ENCODE measurements at places on chromosomes 4 and X. TPM values are rescaled to one million over a fixed set of nuclear protein-coding genes. Genes with fewer than 3 reads are reported as not detected.

DNA sequence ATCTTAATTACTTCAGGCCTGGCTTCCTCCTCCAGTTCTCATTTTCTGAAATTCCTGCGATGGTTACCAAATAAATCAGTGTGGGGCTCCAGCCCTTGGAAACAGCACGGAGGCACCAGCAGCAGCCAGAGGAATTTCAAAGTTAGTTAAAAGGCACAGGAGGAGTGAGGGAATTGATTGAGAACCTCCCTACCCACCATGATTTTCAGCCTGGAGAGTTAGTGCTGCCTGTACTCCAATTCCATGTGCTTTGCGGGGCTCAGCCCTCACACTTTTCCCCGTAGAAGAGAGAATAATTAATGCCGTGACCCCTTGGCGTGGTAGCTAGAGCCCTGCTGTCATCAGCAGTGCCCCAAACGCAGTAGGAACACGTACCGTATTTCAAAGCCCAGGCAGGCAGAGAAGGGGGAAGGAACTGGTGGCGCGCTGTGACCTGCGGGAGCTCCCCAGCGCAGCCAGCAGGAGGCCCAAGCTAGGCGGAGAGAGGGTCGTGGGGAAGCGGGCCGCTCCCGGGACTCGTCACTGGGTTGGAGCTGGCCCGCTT, 84.0 kb upstream of the IGFBP7 start:
- no peak for DNase-seq

DNA sequence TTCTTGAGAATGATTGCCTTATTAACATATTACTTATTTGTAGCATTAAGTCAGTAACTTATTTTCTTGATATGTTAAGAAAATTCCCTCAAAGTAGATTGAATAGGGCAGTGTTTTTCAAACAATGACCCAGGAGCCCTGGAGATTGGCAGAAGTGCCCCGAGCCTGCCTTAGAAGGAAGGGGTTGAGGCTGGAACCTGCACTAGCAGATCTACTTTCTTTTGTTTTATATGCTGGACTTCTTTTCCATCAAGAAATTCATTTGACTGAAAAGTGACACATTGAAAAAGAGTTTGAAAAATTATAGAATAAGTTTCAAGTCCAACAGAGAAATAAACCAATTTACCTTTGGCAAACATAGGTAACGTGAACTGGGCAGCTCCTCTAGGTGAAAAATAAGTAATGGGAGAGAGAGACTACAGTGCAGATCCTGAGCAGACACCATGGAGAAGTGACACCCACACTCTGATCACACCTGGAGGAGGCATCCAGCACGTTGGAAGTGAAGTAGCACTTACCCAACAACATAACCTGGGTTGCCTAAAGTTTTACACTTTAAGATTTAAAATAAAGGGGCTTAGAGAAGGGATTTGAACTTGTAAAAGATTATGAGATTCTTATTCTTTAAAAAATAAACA, 18.6 kb downstream of the ARSJ start:
- no peak for DNase-seq

DNA sequence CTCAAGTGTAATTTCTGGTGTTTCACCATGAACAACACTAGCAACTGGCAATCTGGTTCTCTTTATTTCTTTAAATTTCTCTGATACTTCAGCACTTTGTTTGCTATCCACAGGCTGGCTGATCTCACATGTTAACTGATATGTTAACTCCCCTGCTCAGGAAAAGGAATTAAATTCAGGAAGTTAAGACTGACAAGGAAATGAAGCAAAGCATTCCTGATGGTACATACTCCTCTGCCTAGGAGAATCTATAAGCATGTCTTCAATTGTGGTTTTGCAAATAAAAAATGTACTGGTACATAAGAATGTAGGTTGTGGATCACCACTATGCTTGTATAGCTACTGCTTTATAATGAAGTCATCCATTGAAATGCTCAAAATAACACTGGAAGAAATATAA, 1119.2 kb upstream of the INTU start:
- DNase-seq, result no peak

- DNase-seq, result no peak
These were observed 10.1 kb downstream of the FGFRL1 start for GRCh38 chr4:1021386-1022050.

GRCh38 chrX:95703696-95704095, 980.9 kb upstream of the DIAPH2 start:
- no peak for DNase-seq

COL4A5 gene
- 296 TPM for total RNA-seq

DNA sequence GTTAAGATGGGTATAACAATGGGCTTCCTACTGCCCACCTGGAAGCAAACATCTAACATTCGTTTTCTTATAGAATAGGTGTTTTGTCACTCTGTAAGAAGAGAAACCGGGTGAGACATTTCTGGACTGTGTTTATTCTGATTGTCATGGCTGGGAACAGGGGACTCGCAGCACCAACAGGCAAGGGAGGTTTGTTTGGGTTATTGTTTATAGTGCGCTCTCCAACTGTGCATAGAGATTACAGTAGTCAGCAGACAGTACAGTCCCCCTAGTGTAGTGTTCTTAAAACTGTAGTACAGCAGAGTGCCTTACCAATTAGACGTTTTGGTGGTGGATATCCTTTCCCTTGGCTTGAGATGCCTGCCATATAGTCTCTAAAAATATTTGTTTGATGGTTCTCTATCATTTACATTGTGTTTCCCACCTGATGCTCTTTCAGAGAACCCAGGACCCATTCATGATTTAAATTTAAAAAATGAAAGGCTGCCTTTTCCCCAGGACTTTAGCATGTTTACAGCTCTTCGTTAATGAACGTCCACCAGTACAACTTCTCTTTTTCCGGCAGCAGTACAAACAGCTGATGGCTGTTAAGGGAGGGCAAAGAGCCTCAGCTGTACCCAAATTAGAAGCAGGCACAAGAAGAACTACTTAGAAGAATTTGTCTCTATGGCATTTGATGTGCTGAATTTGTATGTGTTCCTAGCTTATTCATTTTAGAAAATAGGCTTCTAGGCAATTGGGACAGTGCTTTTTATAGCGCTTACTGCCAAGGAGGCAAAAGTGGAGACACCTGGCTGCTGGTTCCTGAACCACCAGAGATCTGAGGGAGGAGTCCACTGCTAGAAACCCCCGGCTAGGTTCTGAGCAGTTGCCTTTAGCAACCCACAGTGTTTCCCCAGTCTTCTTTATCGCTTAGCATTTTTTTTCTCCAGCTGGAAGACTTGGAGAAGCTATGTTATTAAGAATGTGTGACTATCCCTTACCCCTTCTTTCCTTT, 1.0 kb upstream of the RNF150 start:
- no peak for DNase-seq

DNA sequence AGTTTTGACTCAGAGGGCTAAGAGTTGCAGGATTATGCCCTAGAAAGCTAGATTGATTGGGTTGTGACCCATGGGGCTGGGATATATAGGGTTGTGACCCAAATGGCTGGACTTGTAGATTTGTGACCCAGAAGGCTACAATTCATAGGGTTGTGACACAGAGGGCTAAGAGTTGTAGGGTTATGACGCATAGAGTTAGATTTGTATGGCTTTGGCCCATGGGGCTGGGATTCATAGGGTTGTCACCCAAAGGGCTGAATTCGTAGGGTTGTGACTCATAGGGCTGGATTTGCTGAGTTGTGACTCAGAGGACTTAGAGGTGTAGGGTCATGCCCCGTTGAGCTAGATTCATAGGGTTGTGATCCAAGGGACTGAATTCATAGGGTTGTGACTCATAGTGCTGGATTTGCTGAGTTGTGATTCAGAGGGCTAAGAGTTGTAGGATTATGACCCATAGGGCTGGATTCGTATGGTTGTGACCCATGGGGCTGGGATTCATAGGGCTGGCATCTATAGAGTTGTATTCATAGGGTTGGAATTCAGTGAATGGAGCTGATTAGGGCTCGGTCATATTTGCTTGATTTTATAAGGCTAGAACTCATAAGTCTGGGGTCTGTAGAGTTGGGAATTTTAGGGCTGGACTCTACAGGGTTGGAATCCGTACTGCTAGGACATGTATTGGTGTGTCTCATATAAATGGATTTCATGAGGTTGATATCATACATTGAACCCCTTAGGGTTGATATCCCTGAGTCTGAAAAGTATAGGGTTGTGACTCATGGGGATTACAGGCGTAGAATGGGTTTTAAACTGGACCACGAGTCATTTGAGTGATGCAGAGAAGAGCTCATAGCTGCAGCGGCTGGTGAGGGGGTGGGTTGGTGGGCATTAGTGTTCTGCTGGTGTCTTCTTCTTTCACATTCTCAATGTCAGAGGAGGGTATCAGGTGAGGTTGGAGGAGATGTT, 125.7 kb downstream of the CRLF2 start:
- DNase-seq, result no peak

PLK4 gene
- total RNA-seq, result 21.6 TPM

GRCh38 chrX:134969726-134970125, 21.1 kb upstream of the SMIM10 start:
- no peak for DNase-seq

DNA sequence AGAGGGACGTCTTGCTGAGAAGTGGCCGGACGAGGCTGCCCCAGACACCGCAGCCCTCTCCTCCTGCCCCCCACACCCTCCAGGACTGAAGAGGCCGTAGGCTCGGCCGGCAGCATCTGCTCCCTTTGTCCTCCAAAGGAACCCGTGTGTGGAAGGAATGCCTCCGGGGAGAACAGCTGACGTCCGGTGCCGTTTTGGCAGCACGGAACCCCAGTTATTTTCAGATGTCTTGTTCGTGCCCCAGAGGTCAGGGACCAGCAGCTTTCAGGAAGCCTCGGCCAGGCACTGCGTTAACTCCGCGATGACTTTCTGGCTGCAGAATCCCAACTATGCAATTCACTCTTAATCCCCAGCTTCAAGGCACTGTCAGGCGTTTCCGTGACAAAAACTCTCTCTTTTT, 10.9 kb upstream of the PPP2R3B start:
- no peak for DNase-seq

GRCh38 chr4:108172231-108172752, 3.6 kb upstream of the LEF1 start:
- DNase-seq, result no peak

DNA sequence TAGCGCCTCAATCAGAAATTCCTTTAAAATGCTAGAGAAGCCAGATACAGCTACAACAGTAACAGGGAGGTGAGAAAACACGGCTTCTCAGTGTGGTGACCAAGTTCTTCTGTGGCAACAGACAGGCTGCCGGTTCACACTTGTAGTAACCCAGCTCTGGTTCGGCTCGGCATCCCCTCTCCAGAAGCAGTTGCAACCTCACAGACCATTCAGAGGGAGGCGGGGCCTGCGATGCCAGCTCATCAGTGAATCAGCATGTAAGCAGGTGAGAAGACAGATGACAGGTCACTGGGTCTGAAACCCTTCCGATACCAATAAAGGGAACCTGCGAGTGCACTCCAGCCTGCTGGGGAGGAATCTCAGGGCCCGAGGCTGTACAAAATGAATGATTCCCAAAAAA, 251.0 kb downstream of the KCNIP4 start:
- DNase-seq, result no peak

DNA sequence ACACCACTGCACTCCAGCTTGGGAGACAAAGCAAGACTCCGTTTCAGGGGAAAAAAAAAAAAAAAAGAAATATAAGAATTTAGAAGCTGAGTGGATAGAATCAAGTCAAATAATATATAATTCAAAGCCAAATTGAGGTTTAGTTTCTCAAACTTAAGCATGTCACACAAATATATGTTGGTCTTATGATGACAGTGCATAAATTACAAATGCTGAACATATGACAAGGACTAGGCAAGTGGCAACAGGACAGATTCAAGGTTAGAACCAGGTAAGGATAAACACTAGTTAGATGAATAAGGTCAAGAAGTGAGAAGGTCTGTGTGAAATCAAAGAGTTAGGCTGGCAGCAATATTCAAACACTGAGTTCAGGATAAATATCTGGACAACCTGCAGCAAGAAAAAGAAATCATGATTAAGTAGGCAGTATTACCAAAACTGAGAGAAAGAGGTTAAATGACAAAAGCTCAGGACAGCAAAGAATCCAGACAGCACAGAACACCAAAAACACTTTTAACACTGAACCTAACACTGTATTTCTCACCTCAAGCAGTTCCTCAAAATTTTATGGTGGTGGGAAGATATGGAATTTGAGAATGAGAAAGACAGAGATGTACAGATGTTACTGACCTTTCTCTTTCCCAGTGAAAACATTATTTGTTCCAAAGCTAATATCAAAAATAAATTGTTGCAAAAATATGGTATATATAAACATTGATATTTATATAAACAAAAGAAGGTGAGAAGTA, 45.4 kb downstream of the ANKRD17 start:
- no peak for DNase-seq

GRCh38 chrX:25175171-25175570, 159.4 kb upstream of the ARX start:
- DNase-seq, result no peak

SMIM31 gene
- 0.42 TPM for total RNA-seq

GRCh38 chr4:59553063-59553720, 1646.9 kb upstream of the ADGRL3 start:
- no peak for DNase-seq

- no peak for DNase-seq
These were observed 6.4 kb downstream of the DYNLT3 start for GRCh38 chrX:37840931-37841330.

- no peak for DNase-seq
These were observed 2.0 kb upstream of the HELT start for GRCh38 chr4:185016101-185016940.

DNA sequence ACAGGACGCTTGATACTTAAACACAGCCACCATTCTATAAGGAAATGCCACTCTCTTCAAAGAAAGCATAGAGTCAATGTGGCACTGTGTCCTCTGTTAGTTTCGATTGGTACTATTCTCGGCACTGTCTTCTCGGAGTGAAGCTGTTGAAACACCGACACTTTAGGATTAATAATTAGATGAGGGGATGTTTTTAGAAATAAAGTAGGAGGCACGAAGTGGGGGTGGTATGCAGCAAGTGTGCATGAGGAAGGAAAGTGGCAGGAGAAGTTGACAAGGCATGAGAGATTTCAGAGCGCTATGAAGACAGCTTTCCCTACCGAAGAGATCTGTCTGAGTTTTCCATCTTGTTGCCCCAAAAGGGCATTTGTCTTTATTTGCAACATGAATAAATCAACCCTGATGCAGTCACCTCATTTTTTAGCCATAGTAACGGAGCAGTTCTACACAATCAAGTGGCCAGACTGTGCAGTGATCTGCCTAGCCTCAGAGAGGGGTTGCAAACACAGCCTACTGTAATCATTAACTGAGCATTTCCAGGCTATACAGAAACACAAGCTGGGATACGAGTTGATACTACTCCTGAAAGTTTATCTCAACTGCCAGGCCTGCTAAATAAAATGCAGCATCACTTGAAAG, 8.3 kb downstream of the GPRIN3 start:
- DNase-seq, result no peak

DNA sequence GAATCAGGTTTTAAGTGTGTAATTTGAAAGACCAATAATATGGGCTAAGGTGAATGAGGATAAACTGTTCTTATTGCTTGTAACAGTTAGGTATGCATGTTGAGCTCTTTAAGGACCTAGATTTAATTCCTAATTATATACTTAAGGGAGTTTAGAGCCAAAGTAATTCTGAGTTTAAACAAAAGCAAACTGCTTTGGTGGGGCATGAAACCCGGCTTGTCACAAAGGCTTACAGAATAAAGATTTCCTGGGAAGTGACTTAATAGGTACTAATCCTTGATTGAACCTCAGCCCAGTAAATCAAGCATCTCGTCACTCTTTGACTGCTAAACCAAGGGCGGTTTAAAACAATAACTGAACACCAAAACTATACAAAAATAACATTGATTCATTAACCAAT, 1324.2 kb downstream of the RPA4 start:
- no peak for DNase-seq

Measured in urinary bladder (tissue), 4 donors.